ENCODE measurements at places on chromosomes 1 and 21.

DNA sequence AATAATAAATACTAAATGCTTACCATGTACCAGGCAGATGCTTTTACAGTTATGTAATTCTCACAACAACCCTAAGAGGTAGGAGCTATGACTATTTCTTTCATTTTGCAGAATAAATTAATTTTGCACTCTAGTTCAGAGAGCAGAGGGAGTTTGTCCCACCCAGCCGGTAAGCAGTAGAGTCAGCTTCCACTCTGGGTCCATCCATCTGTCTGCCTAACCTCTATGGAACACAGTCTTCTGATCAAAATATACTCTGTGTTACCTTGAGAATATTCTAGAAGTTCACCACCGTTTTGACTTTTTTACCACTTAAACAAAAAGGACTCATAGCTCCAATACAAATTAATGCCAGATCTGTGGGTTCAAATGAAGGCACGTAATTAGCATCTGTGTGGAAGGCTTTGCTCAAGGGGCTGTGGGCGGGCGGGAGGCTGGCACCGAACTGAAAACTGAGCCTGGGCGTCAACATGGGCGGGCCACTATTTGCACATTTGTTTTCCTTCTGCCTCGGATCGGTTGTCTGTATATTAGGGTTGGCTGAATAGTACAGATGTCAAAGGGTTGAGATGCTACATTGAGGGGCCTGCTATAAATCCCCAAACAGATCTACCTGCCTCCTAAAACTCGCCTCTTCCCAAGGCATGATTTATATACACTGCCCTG is 33.1 kb upstream of the LMO4 start:
- no peak for DNase-seq

- DNase-seq, result no peak
Measured at GRCh38 chr1:185467122-185467521, 150.1 kb upstream of the IVNS1ABP start.

DNA sequence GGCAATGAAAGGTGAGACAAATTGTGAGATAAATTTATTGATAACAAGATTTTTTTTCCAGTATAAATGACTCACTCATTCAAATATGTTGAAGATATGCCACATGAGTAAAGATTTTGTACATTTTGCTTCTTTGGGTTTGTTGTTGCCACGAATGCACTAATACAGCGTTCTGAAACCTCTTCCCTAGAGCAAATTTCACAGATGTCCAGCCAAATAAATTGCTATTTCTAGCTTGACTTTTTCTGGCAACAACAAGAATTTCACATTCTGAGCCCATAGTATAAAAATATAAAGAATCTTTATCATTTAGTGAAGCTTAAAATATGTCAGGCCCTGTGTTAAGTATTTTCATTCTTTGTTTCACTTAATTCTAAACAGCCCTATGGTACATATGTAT is 114.5 kb upstream of the COL24A1 start:
- DNase-seq, result no peak

DNA sequence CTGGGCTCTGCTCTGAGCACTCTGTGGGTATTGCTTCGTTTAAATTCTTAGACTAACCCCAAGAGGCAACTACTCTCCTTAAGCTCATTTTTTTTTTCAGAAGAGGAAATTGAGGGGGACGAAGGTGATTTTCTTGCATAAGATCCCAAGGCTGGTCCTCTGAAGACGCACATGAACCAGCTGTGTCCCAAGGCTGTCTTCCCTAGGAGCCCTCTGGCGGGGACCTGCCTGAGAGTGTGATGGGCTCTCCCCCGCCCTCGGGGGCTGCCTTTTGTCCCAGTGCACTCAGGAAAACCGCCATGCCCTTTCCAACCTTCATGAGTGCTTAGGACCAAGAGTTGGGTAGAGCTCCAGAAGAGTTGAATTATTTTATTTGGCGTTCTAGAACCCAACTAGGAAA is 21.7 kb downstream of the UMODL1 start:
- DNase-seq, result peak; percentile 60

- peak; percentile 89 for DNase-seq
Measured at GRCh38 chr1:93180723-93181613, at the start of gene CCDC18. CCDC18 (plus strand) TSS chr1:93180724; CDS start chr1:93183362, 2,638 bp downstream.

DNA sequence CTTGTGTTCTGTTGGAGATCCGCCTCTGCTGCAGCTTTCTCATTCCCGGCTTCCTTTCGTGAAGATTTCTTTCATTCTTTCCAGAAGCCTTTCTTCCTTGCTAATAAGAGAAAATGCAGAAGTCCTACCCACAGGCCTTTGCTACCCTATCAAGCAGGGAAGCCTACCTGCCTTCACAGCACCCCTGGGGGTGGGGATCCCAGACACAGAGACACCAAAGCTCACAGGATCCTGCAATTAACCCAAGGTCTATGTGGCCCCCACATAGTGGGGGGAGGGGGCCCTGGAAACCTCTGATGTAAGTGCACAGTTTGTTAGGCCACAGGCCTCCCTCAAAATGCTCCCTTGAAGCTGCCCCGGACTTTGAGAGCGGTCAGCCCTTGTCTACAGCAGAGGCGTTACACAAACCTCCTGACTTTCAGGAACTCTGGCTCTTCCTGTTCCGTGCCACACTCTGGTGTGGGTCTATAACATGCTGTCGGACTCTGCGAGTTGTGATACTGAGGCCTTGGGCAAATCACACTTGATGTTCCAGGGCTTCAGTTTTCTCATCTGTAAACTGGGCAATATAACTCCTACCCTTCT is 31.2 kb downstream of the NKAIN1 start:
- no peak for DNase-seq

DNA sequence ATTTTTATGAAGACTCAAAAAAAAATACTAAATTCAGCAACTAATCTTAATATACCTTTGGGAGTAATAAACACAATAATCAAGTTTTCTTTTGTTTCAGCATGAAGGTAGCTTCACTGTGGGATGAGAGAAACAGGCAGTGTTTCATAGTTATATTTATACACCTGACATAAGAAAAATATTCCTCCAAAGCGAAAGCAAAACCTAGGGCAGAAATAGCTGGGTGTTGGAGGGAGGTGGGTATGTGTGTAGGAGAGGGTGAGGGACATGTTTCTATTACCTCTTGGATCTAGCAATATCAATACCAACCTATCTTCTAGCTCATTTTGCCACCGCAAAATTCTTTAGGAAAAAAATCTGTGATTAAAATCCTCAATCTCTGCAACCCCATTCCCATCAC is 24.9 kb upstream of the MAN1A2 start:
- DNase-seq, result no peak

GRCh38 chr1:246297279-246298265 is 209.5 kb downstream of the SMYD3 start:
- DNase-seq, result no peak

- DNase-seq, result no peak
Measured at GRCh38 chr1:241061062-241061461, 295.9 kb downstream of the RGS7 start.

DNA sequence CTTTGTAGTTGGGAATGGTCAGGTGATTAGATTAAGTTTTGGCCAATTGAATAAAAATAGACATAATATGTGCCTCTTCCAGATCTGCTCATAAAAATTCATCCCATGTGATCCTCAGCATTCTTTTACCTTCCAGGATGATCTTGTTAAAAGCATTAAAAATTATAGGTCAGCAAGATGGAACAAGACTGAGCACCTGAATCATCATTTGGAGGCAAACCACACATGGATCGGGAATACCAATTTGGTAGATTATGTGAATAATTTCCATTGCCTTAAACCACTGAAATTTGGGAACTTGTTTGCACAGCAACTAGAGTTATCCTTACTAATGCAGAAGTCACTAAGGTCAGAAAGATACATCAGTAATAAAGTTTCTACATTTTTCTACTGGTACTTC is 681.4 kb upstream of the ADGRL2 start:
- DNase-seq, result no peak

GRCh38 chr21:27421654-27422053 is 454.8 kb upstream of the ADAMTS5 start:
- no peak for DNase-seq

GRCh38 chr1:111604931-111605330 is 14.7 kb upstream of the RAP1A start:
- DNase-seq, result no peak

DNA sequence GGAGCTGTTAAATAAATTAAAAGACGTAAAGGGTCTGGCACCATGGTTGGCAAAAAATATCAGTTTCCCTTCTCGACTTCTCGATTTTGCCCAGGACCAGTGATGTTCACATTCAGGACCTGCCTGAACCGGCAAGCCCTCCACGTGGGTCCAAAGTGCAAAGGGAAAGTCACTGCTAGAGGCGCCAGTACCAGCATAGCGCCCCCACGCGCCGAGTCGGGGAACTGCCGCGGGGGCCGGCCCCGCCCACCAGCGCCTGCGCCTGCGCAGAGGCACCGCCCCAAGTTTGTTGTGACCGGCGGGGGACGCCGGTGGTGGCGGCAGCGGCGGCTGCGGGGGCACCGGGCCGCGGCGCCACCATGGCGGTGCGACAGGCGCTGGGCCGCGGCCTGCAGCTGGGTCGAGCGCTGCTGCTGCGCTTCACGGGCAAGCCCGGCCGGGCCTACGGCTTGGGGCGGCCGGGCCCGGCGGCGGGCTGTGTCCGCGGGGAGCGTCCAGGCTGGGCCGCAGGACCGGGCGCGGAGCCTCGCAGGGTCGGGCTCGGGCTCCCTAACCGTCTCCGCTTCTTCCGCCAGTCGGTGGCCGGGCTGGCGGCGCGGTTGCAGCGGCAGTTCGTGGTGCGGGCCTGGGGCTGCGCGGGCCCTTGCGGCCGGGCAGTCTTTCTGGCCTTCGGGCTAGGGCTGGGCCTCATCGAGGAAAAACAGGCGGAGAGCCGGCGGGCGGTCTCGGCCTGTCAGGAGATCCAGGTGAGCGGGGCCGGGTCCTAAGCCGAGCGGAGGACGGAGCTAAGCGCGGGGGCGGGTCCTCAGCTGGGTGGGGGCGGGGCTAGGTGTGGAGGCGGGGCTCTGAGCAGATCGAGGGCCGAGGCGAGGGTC is at the start of gene PINK1:
Gene PINK1, plus strand, starts transcription at position 269 of the 875 bp plus-strand sequence. Its CDS starts 91 bp downstream, at position 360.
- peak; percentile 90 for DNase-seq

- DNase-seq, result no peak
Measured at GRCh38 chr1:1540090-1540817, at the start of gene TMEM240. TMEM240 (minus strand) TSS chr1:1540624; CDS start chr1:1540346, 278 bp downstream.

- no peak for DNase-seq
Measured at GRCh38 chr1:26346274-26347033, 7.5 kb downstream of the CRYBG2 start.

DNA sequence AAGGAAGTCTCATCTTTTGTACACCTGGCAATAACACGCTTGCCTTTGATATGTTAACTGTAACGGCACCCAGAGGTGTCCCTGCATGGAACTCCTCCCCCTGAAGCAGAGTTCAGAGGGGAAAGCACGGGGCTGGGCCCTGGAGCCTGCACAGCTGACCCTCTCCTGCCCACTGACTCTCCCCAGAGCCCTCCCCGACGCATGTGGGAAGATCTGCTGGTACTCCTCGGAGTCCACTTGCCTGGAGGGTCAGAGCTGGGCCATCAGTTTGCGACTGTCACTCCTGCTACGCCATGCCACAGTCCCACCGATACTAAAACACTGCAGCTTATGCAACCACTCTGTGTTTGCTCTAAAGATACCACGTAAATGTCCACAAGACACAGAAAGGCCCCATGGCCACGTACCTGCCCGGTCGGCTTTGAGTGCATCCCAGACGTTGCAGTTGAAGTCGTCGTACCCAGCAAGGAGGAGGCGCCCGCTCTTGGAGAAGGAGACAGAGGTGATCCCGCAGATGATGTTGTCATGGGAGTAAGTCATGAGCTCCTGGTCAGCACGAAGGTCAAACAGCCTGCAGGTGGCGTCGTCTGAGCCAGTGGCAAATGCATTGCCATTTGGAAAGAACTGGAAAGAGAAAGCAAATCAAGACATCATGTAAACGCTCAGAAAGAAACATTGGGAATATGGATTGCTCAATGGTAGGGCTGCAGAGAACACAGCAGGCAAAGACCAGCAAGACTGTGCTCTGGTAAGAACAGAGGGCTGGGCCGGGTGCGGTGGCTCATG is 10.6 kb upstream of the NADK start:
- peak; percentile 57 for DNase-seq

All from Karpas-422 (cell line).